ENCODE measurements at places on chromosomes 1 and 21. TPM values are rescaled to one million over a fixed set of nuclear protein-coding genes. Genes with fewer than 3 reads are reported as not detected.

DNA sequence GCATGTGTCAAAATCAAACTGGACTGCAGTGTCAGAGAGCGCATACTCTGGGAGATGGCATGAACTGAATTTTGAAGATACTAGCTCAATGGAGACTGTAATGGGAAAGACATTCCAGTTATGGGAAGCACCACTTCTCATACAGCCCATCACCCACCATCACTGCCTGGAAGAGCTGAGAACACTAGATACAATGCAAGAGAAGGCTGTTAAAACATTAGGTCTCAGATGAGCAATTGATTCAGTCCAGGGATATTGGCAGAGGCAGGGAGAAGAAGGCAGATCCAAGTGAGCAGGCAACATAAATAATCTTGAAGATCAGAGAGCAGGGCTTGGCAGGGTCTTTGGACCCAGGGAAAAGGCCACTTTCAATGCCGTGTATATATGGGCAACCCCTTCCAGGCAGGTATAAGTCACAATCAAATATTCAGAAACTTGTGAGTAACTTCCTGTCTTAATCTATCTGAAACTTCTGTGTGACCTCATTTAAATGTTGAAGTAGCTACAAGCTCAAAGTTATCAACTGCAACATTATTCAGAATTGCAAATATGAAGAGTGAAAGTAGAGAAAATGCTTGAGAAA is 290.3 kb upstream of the SGIP1 start:
- no peak overlapping the region for H3K4me3 ChIP-seq
- no peaks in the 10 kb centered on the region for H3K36me3 ChIP-seq
- no peak overlapping the region for H3K27ac ChIP-seq
- H3K4me1 ChIP-seq, result peaks cover 15% of the 10 kb centered on the region

DNA sequence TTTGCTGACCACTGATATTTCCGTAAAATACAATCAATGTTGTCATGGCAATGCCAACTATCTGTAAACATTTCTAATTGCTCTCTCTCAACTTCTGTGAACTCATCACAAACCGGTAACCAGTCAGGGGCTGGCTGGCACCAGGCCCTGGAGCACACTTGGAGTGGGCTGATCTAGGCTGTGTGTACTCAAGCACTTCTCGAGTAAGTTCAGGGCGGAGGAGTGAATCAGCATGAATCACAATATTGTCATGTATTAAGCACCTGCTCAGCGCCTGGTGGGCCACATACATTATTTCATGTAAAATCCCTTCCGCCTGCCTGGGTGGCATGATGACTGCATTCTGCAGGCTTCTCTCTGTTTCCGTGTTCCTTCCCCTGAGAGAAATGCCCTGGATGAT is 212.4 kb downstream of the FOXD2 start:
- no peak overlapping the region for H3K4me3 ChIP-seq
- peaks cover 22% of the 10 kb centered on the region for H3K4me1 ChIP-seq
- H3K27me3 ChIP-seq, result no peaks in the 10 kb centered on the region
- H3K36me3 ChIP-seq, result no peaks in the 10 kb centered on the region
- H3K27ac ChIP-seq, result peak overlapping the region; percentile 65
- DNase-seq, result peak; percentile 99

DNA sequence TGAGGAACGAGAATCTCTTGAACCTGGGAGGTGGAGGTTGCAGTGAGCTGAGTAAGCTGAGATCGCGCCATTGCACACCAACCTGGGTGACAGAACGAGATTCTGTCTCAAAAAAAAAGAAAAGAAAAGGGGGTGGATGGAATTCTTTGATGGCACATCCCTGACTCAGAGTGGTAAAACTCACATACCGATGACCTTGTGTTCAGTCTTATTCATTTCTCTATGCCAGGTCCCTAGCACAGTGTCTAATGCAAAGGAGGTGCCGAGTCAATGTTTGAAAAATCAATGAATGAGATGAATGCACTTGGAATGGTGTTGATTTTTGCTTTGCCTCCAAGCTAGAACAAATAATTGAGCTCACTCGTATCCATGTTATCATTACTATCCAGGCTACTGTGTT is 18.5 kb upstream of the FAM20B start:
- DNase-seq, result peak; percentile 62
- H3K4me1 ChIP-seq, result 0 out of 2 replicates have a peak, but pooled peaks cover 11% of the 10 kb centered on the region
- H3K27ac ChIP-seq, result peak overlapping the region; percentile 26
- H3K36me3 ChIP-seq, result no peaks in the 10 kb centered on the region
- H3K4me3 ChIP-seq, result no peak overlapping the region

DNA sequence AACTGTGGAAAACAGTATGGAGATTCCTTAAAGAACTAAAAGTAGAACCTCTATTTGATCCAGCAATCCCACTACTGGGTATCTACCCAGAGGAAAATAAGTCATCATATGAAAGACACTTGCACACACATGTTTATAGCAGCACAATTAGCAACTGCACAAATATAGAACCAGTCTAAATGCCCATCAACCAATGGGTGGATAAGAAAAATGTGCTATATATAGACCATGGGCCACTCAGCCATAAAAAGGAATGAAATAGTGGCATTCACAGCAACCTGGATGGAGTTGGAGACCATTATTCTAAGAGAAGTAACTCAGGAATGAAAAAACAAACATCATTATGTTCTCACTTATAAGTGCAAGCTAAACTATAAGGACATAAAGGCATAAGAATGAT is 105.0 kb upstream of the PGBD5 start:
- H3K36me3 ChIP-seq, result no peaks in the 10 kb centered on the region
- H3K27ac ChIP-seq, result no peak overlapping the region
- no peak for DNase-seq
- H3K27me3 ChIP-seq, result peaks cover 55% of the 10 kb centered on the region

DNA sequence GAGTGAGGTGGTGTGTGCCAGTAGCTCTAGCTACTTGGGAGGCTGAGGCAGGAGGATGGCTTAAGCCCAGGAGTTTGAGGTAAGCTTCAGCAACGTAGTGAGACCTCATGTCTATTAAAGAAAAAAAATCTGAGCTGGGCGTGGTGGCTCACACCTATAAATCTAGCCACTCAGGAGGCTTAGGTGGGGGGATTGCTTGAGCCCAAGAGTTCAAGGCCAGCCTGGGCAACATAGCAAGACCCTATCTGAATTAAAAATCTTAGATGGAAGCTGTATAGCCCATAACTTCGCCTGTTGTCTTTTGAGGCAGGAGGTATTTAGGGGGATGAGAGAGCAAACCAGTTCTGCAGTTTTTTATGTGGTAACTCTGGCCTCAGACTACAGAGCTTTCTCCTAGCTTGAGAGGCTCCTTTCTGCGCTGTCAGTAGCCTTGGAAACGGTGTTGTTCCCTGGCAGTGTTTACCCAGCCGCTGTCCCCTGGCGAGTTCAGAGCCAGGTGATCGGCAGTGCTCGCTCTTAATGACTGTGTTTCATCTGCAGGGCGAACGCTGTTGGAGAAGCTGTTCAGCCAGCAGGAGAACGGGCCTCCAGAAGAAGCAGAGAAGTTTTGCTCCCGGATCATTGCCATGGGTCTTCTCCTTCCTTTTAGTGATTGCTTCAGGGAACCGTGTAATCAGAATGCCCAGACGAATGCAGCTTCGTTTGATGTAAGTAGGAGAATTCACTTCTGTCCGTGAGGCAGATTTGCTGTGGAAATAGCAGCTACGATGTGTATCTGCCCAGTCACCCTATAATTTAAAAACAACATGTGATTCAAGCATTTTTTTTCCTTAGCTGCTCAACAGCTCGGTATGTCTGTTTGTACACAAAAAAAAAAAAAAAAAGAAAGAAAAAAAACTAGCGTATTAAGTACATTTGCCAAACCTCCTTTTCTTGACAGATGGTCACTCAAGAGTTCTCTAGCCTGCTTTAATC is 31.2 kb downstream of the FMN2 start:
- no peaks in the 10 kb centered on the region for H3K4me1 ChIP-seq
- H3K4me3 ChIP-seq, result no peak overlapping the region
- H3K36me3 ChIP-seq, result 0 out of 2 replicates have a peak, but pooled peaks cover 3% of the 10 kb centered on the region
- H3K27me3 ChIP-seq, result no peaks in the 10 kb centered on the region
- DNase-seq, result no peak
- no peak overlapping the region for H3K27ac ChIP-seq

- no peak overlapping the region for H3K4me3 ChIP-seq
- no peak overlapping the region for H3K27ac ChIP-seq
- no peaks in the 10 kb centered on the region for H3K36me3 ChIP-seq
- peaks cover 5% of the 10 kb centered on the region for H3K4me1 ChIP-seq
- H3K27me3 ChIP-seq, result peaks cover 4% of the 10 kb centered on the region
Measured at GRCh38 chr1:1598720-1599029, 1.3 kb downstream of the FNDC10 start.

DNA sequence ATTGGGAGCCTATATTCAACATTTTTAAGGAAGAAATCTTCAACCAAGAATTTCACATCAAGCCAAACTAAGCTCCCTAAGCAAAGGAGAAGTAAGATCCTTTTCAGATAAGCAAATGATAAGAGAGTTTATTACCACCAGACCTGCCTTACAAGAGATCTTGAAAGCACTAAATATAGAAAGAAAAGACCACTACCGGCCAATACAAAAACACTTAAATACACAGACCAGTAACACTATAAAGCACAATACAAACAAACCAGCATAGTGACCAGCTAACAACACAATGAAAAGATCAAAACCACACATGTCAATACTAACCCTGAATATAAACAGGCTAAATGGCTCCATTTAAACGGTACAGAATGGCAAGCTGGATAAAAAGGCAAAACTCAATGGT is 165.4 kb downstream of the MRPL39 start:
- H3K36me3 ChIP-seq, result no peaks in the 10 kb centered on the region
- H3K27ac ChIP-seq, result no peak overlapping the region
- no peak overlapping the region for H3K4me3 ChIP-seq
- H3K27me3 ChIP-seq, result no peaks in the 10 kb centered on the region

- peaks cover 9% of the 10 kb centered on the region for H3K27me3 ChIP-seq
- DNase-seq, result no peak
- no peaks in the 10 kb centered on the region for H3K36me3 ChIP-seq
Measured at GRCh38 chr1:22662986-22663408, 10.0 kb downstream of the C1QB start.

- H3K4me1 ChIP-seq, result no peaks in the 10 kb centered on the region
- H3K4me3 ChIP-seq, result no peak overlapping the region
- H3K27me3 ChIP-seq, result no peaks in the 10 kb centered on the region
- no peak overlapping the region for H3K27ac ChIP-seq
- no peak for DNase-seq
Measured at GRCh38 chr1:6008084-6008415, 15.8 kb upstream of the NPHP4 start.

DNA sequence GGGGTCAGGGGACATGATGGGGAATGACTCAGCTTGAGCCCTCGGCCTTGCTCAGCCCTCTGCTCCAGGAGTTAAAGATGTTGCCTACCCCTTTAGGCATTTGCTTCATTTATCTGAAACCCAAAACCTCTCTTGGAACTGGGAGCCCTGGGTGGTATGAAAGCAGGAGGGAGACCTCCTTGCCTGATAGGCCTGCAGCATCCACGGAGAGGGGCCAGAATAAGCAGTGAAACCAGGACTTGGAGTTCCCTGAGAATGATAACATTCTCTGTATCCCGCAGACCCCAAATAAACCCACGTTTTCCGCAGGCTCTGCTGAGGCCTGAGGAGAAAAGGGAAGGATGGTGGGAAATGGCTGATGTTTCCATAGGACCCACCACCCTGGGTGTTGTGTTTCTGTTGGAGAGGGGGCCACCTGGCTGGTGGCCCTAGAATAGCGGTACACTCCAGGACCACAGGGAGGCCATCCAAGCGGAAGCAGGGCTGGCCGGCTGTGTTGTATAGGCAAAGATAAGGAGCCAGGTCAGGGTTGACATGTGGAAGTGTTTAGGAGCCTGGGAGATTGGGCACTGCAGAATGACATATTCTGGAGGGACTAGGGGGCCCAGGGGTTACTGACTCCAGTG is 77.4 kb downstream of the FOXD2 start:
- DNase-seq, result no peak
- no peaks in the 10 kb centered on the region for H3K36me3 ChIP-seq
- peaks cover 12% of the 10 kb centered on the region for H3K27me3 ChIP-seq
- H3K4me1 ChIP-seq, result no peaks in the 10 kb centered on the region
- no peak overlapping the region for H3K27ac ChIP-seq
- H3K4me3 ChIP-seq, result no peak overlapping the region

- H3K27ac ChIP-seq, result no peak overlapping the region
- 0 out of 2 replicates have a peak, but pooled peaks cover 3% of the 10 kb centered on the region for H3K27me3 ChIP-seq
- H3K4me1 ChIP-seq, result no peaks in the 10 kb centered on the region
- no peaks in the 10 kb centered on the region for H3K36me3 ChIP-seq
- no peak overlapping the region for H3K4me3 ChIP-seq
- no peak for DNase-seq
Measured at GRCh38 chr1:245671349-245671748, 516.6 kb downstream of the KIF26B start.

DNA sequence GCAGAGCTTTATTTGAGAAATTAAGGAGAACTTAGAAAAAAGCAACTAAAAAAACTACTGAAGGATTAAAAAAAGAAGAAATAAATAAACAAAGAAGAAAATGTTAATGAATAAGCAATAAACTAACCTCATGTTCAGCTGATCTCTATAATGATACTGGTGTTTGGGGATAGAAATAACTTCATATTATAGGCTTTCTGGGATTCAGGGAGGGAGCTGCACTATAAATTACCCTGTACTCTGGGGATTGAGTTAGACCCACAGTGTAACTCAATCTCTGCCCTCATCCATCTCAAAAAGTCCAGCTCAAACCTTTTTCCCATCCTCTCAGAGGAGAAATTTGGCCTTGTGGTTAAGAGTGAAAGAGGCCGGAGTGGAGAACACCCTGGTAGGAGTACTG is 33.8 kb upstream of the CCN1 start:
- H3K36me3 ChIP-seq, result no peaks in the 10 kb centered on the region
- peaks cover 70% of the 10 kb centered on the region for H3K4me1 ChIP-seq
- H3K27me3 ChIP-seq, result no peaks in the 10 kb centered on the region
- H3K4me3 ChIP-seq, result no peak overlapping the region
- DNase-seq, result no peak

The TNNI3K gene
- total RNA-seq, result not detected

The ZNF644 gene
- total RNA-seq, result 39.6 TPM

The CA6 gene
- not detected for total RNA-seq

The CD58 gene
- 15.2 TPM for total RNA-seq

The CD1E gene
- total RNA-seq, result not detected

The HYI gene
- total RNA-seq, result 87.1 TPM

The SNX7 gene
- total RNA-seq, result 36.5 TPM

The ST6GALNAC3 gene
- total RNA-seq, result not detected

The CHI3L2 gene
- total RNA-seq, result 0.55 TPM

The DYNLT5 gene
- total RNA-seq, result not detected

The GREM2 gene
- not detected for total RNA-seq
